ENCODE measurements at places on chromosomes 7 and 10. TPM values are rescaled to one million over a fixed set of nuclear protein-coding genes. Genes with fewer than 3 reads are reported as not detected.
A peak's percentile ranks its signal among the peaks of the same experiment; 100 is the strongest.

DNA sequence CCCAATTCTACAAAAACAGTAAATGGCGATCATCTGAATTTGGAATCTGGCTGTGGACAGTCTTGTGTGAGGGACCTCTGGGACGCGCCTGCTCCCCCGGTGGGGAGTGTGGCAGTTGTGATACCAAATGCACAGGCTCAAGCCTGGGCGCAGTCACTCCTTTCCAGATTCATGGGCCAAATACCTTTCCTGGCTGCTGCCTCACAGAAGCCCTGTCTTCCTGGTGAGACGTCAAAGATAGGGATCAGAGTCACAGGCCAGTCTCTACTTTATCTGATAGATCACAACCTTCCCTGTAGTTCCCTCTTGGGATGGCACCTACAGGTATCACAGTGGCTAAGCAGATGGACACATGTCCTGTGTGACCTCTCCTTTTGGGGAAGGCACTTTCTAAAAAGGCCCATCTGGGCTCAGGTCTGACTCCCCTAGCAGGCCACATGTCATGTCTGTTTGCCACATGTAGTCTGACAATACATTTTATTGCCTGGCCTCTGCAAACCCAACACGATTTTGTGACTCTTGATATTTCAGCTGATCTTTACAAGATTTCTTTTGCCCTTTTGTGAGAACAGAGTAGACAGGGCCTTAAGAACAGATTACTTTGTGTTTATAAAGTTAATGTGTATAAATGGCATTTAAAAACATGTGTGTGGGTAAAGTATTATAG, 150.1 kb downstream of the SNX10 start:
- DNase-seq: no peak

DNA sequence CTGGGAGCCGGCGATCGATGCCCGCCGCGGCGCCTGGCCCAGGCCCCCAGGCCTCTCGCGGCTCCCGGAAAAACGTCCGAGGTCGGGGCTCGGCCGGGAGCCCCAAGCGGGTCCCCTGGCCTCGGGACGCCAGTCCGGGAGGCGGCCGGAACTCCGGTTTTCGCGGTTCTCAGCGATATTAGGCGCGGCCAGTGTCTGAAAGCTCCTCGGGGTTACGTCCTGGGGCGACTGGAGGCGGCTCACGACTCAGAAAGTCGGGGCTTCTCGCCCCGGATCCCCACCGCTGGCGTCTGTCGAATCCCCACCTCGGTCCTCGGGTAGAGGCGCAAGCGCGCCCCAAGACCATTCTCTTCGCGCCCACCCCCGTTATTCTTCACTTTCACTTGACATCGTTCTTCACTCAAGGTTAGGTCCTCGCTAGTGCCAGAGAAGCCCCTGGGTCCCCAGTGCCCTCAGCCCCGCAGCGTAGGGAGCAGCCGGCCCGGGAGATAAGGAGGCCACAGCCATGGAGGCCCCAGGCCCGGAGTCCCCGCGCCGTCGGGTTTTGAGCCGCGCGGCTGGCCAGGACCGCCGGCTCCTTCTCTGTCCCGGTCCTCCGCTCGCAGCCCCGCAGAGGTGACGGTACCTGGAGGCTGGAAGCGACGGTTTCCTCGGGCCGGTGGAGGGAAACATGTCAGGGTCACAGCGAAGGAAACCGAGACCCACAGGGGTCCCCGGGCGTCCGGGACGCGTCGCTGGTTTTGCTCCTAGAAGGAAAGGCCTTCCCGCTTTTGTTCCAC, 35.2 kb upstream of the EBLN1 start:
- DNase-seq: peak; percentile 45

GRCh38 chr7:101399759-101400158, 37.1 kb downstream of the COL26A1 start:
- DNase-seq: no peak

GRCh38 chr10:108003576-108003975, 839.1 kb upstream of the SORCS1 start:
- no peak for DNase-seq

MINDY3 gene
- 45.1 TPM for polyA plus RNA-seq

DNA sequence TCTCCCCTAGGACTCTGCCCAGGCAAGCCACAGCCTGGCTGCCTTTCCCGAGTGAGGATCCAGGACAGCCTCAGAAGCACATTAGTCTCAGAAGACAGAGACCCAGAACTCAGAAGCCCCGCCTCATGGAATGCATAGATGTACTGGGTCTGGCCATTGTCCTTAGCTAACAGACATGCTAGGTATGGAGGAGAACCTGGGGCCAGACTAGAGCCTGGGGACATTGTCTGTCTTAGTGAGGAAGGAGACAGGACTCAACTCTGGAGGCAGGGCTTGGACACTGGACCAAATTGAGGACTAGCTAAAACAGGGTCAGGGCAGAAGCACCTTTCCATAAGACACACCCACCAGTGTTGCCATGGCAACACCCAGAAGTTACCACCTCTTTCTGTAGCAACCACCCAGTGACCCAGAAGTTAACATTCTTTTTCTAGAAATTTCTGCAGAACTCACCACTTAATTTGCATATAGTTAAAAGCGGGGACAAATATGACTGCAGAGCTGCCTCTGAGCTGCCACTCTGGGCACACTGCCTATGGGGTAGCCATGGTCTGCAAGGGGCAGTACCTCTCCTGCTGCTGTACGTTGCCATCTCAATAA, 27.5 kb downstream of the TLX1 start:
- DNase-seq: no peak

GRCh38 chr10:23404461-23404980, 34.4 kb upstream of the OTUD1 start:
- DNase-seq: no peak

- DNase-seq: no peak
Observed at GRCh38 chr7:135729230-135729629, 1.2 kb upstream of the SLC13A4 start.

DNA sequence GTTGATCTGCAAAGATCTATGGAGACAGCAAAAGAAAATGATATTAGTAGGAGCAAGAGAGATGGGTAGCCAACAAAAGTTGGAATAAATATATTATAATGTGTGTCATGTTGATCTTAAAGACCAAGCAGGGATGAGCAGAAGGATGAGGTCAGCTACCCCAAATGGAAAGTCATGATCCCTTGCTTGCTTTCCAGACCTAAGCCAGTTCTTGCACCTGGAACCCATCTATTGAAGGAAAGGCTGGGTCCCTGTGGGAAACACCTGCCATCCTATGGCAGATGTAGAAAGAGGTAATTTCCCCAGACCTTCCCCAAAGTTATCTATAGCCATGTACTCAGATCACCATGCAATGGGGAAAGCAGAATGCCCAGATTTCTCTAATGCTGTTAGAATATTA, 52.5 kb downstream of the LYZL2 start:
- DNase-seq: no peak

- DNase-seq: no peak
Observed at GRCh38 chr10:128257428-128257827, 131.2 kb upstream of the MKI67 start.

AZGP1 gene
- 73.4 TPM for polyA plus RNA-seq

DNA sequence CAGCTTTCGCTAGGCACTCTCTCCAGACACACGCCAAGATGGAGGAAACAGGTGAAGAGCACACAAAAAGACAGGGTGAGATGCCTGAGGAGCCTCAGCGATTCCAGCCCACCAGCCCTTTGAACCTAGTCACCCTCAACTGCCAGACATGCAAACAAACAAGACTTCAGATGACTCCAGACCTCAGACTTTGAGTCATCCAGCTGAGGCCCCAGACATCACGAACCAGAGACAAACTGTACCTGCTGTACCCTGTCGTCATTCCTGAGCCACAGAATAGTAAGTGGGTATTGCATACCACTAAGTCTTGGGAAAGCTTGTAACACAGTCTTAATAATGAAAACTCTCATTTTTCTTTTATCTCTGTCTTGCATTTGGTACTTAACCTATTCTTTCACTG, 126.6 kb upstream of the LSM8 start:
- DNase-seq: no peak

CNTNAP2 gene
- polyA plus RNA-seq: 21.2 TPM

GRCh38 chr10:29857843-29858701, 201.3 kb downstream of the JCAD start:
- no peak for DNase-seq

DNA sequence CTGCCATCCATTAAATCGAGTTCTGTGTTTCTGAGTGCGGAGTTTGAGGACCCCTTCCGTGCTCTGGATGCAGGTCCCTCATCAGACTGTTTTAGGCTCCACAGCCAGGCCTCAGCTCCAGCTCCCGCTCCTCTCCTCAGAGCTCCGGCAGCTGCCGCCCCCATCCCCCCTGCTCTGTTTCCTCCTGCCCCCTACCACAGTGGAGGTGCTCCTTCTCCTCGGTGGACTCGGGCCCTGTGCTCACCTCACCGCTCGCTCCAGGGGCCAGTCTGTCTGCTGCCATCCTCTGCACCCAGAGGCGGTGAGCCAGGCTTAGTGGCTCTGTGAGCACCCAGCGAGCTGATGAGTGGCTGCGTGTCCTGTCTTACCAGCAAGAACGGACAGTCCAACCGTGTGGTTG, 21.4 kb upstream of the PRKAR1B start:
- DNase-seq: no peak

- no peak for DNase-seq
Observed at GRCh38 chr7:16791071-16791470, 13.7 kb downstream of the AGR2 start.

DNA sequence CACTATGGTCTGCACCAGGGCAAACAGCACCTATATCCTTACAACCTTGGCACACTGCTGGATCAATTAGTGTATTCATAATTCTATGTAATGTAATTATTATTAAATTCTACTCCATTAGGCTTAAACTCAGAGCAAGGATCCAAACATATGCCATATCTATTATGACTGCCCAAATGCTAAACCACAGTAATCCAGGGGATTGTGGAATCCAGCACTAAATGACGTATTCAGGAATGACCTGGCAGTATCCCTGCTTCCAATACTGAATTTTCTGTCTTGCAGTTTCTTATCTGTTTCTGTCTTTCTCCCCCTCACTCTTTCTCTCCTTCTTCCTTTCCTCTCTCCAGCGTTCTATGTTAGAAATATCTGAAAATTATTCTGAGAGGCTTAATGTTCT, 16.5 kb upstream of the UBE2D1 start:
- no peak for DNase-seq

FRAT2 gene
- polyA plus RNA-seq: 12.8 TPM

FOXP2 gene
- polyA plus RNA-seq: 11.1 TPM

- no peak for DNase-seq
Observed at GRCh38 chr10:111785921-111786320, 397.6 kb downstream of the GPAM start.

GRCh38 chr7:142407939-142408570, 150.2 kb upstream of the PRSS58 start:
- no peak for DNase-seq

DNA sequence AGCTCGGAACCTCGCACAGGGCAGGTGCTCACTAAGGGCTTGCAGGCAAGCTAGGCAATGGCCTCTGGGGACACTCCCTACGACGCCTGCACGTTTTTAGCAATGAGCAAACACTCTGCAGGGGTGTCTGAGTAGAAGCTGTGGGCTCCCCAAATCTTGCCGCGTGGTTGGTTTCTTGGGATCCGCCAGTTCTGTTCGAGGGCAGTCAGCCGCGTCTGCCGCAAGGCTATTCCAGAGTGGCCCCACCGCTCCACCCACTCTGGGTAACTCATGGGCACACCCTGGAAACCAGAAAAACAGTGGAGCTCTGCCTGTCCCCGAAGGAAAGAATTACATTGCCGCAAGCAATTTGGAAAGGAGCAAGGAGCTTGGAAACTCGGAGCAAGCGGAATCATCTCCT, 189.3 kb upstream of the LYZL2 start:
- no peak for DNase-seq

ZNF394 gene
- polyA plus RNA-seq: 14.6 TPM

GPR85 gene
- polyA plus RNA-seq: 1.1 TPM

- no peak for DNase-seq
Observed at GRCh38 chr7:15985587-15986384, 299.3 kb upstream of the MEOX2 start.

MICALL2 gene
- polyA plus RNA-seq: 6.6 TPM

ANKRD61 gene
- 0.54 TPM for polyA plus RNA-seq

DNA sequence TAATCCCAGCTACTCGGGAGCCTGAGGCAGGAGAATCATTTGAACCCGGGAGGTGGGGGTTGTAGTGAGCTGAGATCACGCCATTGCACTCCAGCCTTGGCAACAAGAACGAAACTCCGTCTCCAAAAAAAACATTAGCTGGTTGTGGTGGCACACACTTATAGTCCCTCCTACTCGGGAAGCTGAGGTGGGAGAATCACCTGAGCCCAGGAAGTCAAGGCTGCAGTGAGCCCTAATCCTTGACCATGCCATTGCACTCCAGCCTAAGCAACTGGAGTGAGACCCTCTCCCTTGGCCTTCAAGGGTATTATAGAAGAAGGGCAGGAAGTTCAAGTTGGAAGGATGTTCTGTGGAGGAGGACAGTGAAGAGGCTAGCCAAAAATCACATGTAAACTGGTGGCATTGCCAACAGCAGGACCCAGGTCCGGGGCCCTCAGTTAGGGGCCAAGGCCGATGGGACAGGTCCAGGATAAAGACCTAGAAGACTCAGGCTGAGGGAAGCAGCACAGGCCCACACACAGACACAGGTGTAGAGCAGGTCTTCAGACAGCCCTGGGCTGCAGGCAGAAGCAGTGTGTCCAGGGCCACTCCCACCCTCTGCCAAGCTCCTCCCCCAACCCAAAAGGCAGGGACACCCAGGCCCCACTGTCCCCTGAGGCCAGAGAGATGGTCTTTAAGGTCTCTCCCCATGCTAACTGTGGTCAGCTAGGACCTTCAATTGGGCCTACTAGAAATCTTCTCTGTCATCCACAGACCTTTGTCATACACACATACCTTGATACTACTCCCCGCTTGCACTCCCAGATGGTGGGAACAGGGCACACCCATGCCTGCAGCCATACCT, 8.4 kb upstream of the SAMD8 start:
- no peak for DNase-seq

DNA sequence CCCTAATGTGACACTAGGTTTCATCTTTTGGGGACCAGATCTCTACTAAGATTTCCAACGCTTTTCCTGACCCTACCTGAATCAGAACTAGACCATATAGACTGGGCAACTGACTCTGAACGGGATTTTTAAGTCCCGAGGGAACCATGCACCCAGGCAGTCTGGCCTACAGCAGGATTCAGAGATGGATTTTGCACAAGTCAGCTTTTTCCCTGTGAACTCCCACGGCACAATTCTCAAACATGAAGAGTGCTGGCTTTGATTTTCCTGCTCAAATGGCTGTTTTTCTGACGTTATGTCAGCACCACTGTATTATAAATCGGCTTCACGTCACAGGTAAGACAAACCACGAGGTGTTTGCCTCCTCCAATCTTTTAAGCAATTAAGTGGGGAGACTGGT, 409.1 kb downstream of the TCERG1L start:
- DNase-seq: no peak

AQP1 gene
- polyA plus RNA-seq: 258 TPM

ADIRF gene
- 17.3 TPM for polyA plus RNA-seq
